Epithelial cell of prostate (primary cell): ENCODE measurements at places on chromosomes 5 and 9.

GRCh38 chr5:42923710-42924109 is 112.0 kb upstream of the SELENOP start:
- DNase-seq, result no peak

DNA sequence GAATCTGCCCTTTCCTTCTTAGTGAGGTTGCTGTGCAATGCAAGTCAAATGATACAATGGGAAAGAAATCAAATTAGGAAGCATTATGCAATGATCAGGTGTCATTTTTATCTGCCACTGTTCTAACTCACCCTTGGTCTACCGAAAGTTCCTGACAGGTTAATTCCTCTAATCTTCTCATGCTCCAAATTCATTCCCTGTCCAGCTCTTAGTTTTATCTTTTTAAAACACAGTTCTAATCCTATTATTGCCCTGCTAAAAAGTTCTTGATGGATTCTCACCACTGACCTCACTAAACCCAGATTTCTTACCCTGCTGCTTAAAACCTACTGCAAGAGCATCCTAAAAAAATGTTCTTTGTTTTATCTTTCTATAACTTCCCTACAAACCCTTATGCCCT is 1000.9 kb downstream of the CDH18 start:
- no peak for DNase-seq

DNA sequence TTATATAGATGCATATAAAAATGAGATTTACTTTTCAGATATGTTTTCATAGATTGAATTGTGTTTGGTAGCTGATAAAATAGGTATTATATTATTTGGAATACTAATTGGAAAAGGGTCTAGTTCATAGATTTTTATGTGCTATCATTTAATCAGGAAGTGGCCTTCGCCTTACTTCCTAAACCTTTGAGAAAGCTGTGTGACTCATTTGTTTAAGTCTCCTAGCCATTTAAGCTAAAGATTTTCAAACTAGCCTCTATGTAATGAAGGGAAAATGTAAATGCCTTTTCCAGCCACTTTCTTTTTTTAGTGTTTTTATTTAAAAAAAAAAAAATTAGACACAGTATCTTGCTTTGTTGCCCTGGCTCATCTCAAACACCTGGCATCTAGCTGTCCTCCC is 97.5 kb downstream of the DMXL1 start:
- no peak for DNase-seq

GRCh38 chr5:149837680-149838269 is 106.8 kb downstream of the PDE6A start:
- DNase-seq, result peak; percentile 31

GRCh38 chr9:93944011-93944410 is 11.1 kb downstream of the BARX1 start:
- DNase-seq, result no peak
